Left ventricle myocardium inferior (tissue), 1 donor: ENCODE measurements at places on chromosomes 16 and 17. TPM values are rescaled to one million over a fixed set of nuclear protein-coding genes. Genes with fewer than 3 reads are reported as not detected.

The ABCC1 gene
- 17.0 TPM for total RNA-seq

The KRTAP4-5 gene
- not detected for total RNA-seq

The GPR179 gene
- 0.05 TPM for total RNA-seq

The CA7 gene
- not detected for total RNA-seq

The SPATA32 gene
- total RNA-seq, result not detected

The G6PC3 gene
- total RNA-seq, result 29.3 TPM

- no peak for DNase-seq
Observed at GRCh38 chr16:1696863-1697262, 9.1 kb upstream of the MAPK8IP3 start.

DNA sequence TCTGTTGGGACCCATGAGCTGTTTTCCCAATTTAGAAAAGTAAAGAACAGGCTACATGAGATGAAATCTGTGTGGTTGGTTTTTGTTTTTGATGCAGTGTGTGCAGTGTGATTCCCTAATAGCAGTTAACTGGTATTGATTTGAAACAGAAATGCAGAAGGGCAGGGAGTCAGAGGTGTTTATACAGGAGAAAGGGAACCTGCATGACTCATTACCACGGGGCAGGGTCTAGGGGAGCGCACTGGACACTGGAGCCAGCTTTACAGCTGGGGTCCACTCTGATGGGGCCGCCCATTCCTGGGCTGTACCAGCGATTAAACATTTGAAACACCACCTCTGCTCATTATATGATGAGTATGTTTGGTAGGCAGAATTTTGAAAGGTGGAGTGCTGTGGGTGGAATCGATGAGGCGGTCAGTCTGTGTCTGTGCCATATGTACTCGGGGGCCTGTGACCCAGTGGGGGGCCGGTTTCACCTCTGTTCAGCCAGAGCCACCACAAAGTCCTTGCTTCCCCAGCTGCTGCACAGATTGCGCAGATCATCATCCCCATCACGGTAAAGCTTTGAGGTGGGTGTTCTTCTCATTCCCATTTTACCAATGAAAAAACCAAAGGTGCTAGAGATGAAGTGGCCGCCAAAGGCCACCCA is 142.5 kb downstream of the CMIP start:
- DNase-seq, result no peak

GRCh38 chr16:21150375-21151001 is at the start of gene DNAH3:
TSS of gene DNAH3 (minus strand) at chr16:21150846. CDS start at chr16:21150319, 527 bp downstream.
- no peak for DNase-seq

DNA sequence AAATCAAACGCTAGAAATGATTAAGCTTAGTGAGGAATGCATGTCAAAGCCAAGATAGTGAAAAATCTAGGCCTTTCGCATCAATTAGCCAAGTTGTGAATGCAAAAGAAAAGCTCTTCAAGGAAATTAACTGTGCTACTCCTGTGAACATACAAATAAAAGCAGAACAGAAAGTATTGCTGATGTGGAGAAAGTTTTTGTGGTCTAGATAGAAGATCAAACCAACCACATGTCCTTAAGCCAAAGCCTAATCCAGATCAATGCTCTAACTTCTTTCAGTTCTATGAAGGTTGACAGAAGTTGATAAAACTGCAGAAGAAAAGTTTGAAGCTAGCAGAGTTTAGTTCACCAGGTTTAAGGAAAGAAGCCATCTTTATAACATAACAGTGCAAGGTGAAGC is 1044.6 kb downstream of the CDH11 start:
- DNase-seq, result no peak

DNA sequence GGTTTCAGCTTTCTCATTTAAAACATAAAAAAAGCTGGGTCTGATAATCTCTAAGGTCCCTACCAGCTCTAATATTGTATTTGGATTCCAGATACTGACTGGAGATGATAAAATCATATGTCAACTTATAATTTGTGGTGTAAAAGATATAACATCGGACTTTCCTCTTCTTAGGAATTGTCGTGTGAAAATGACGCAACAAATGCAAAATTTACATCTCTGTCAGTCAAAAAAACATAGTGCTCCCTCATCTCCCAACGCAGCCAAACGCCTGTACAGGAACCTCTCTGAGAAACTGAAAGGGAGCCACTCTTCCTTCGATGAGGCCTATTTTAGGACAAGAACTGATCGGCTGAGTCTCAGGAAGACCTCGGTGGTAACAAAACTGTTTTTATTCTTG is 197.3 kb downstream of the ANKFN1 start:
- DNase-seq, result no peak

DNA sequence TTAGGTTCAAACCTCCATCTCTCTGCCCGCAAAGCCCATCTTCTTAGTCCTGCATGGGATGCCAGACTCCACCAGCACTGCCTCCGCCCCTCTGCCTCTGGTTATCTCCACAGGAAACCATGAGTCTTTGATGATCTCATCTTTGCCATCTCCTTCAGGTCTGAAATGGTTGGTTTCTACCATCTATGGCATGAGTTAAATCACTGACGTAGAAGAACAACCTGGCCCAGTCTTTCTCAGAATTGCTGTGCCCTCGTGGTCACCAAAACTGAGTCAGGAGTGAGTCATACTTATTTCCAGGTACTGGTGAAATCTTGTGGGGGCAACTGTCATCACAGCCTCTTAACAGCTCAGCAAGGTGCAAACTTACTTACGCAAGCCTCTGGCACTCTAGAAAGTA is 468.7 kb upstream of the C16orf82 start:
- DNase-seq, result no peak

GRCh38 chr17:32565401-32565800 is 78.6 kb downstream of the CDK5R1 start:
- no peak for DNase-seq

DNA sequence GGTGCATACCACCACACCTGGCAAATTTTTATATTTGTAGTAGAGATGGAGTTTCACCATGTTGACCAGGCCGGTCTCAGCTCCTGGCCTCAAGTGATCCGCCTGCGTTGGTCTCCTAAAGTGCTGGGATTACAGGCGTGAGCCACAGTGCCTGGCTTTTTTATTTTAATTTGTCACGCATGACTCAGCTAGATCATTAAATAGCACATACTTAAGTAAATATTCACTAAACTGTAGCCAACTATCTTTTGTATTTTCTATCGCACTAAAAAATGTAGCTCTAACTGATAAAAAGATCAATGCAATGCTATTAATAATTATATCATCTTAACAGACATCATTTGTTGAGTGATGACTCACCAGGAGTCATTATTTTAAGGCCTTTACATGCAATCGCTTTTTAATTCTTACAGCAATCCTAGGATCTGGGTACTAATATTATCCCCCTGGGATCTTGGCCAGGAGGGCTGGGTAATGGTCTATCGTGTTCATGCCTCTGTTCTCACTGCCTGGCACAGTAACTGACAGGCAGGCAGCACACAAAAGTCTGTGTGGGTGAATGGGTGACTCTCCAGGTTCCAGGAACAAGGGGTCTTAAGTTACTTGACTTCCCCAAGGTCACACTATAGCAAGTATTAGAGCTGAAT is 693.5 kb upstream of the EEF2KMT start:
- DNase-seq, result no peak

DNA sequence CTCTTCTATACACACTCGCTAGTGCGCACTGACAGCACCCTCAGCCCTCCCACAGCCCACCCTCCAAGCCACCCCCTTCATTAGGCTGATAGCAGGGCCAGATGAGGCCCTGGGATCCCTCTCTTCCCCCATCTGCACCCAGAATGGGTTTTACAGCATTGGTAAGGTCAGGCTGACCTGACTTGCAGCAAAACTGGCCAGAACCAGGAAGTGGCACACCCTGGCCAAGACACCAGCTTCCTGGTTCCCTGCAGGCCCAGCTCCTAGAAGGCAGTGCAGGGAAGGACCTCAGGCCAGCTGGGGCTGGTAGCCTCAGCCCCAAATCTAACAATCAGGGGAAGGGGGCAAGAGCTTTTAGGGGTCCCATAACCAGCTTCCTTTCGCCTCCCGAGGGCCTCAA is 50.0 kb upstream of the MRPS23 start:
- DNase-seq, result no peak

DNA sequence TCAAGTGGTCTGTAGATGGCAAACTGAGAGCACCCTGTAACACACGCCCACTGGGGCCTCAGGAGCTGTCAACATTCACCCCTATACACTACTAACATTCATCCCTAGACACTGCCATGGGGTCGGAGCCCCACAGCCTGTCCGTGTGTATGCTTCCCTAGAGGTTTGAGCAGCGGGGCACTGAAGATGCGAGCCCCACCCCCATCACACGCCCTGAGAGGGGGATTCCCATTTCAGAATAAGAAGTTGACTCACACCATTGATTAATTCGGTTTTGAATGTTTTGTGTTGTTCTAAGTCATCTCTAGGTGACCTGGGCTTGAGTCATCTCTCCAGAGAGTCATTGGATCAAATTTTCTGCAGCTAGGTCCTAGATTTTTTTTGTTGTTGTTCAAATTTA is 37.3 kb upstream of the MMD start:
- DNase-seq, result no peak

GRCh38 chr17:78529871-78530670 is 47.1 kb downstream of the DNAH17 start:
- DNase-seq, result no peak

GRCh38 chr17:41284043-41284442 is 8.5 kb downstream of the KRTAP9-7 start:
- DNase-seq, result no peak

DNA sequence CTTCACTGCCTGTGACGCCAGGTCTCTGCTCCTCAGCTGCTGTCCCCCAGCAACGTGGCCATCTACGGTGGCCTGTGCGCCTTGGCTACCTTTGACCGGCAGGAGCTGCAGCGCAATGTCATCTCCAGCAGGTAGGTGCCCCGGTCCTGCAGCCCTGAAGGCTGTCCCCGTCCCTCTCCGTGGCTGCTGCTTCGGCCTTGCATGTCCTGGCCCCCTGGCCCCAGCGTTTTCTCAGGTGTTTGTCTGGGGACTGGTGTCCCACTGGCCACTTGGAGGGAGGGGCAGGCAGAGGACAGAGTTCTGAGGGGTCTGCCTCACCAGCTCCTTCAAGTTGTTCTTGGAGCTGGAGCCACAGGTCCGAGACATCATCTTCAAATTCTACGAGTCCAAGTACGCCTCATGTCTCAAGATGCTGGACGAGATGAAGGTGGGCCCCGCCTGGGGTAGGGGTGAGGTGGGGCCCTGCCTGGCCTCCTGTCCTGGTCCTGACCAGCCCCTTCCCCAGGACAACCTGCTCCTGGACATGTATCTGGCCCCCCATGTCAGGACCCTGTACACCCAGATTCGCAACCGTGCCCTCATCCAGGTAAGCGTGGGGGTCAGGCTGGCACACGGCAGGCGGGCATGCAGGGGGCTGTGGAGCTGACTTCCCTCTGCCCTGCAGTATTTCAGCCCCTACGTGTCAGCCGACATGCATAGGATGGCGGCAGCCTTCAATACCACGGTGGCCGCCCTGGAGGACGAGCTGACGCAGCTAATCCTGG is 4.4 kb downstream of the GPS1 start:
- DNase-seq, result no peak
